GF-D8 (cell line): ENCODE measurements at places on chromosomes 2 and 18.
A peak's percentile ranks its signal among the peaks of the same experiment; 100 is the strongest.

DNA sequence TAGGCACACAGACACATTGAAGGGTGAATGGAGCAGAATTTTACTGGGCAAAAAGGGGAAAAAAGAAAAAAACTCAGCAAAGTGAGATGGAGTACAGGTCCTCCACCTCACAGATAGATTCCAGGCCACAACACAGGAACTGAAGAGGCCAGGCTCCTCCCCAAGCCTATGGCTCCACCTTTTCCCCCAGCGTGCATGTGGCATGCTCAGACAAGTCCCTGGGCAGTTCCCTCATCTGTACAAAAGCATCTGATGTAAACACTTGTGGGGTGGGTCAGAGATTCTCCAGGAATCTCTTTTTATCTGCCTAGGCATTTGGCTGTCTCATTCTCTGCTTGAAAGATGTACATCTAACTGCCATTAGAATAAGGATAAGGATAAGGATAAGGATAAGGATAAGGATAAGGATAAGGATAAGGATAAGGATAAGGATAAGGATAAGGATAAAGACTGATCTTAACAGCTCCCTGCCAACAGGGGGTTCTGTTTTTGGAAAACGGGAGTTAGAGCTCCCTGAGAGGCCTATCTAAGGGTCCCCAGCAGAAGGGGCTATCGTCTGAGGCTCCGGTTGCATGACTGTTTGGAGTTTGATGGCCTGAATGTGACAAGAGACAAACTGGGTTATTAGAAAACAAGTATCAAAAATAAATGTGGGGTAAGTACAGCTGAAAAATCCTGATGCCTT, 17.2 kb upstream of the ASXL3 start:
- DNase-seq: no peak

GRCh38 chr2:114056294-114057143, 166.6 kb downstream of the ACTR3 start:
- no peak for DNase-seq

DNA sequence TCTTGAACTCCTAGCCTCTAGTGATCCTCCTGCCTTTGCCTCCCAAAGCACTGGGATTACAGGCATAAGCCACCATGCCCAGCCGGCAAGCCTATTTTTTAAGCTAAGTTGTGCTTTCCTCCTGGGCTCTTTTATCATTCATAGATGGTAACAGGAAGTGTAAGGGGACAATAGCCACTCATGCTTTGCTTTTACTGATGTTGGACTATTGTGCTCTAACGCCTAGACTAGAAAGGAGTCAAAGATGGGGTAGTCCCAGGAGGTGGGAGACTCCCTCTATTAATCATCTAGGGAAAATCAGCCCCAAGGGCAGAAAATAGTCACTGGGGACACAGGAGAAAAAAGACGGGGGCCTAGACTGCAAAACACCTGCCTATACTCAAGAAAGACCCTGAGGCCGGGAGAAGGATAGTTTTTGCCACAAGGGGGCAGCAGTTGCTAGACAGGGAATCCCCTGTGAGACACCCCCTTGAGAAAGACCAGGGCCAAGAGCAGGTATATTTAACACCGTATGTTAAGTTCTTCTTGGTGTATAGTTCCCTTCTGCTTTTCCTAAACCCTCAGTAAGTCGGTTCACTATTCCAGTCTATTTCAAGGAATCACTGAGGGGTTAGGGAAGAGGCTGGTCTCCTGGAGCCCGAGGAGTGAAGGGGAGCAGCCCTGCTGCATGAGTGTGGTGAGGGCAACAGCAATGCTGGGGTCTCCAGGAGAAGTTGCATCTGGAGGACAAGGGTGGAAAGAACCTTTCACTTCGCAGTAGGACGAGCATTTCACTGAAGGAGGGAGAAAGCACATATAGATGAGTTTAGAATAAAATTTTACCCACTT, 2.1 kb upstream of the CXCR1 start:
- DNase-seq: peak; percentile 20

- DNase-seq: no peak
Measured at GRCh38 chr18:79540161-79540903, 139.3 kb upstream of the CTDP1 start.

- no peak for DNase-seq
Measured at GRCh38 chr2:150802635-150803034, 315.2 kb upstream of the RND3 start.

- no peak for DNase-seq
Measured at GRCh38 chr2:110794390-110794789, 62.0 kb downstream of the ACOXL start.

- no peak for DNase-seq
Measured at GRCh38 chr2:70984228-70984575, 5.8 kb downstream of the ANKRD53 start.

DNA sequence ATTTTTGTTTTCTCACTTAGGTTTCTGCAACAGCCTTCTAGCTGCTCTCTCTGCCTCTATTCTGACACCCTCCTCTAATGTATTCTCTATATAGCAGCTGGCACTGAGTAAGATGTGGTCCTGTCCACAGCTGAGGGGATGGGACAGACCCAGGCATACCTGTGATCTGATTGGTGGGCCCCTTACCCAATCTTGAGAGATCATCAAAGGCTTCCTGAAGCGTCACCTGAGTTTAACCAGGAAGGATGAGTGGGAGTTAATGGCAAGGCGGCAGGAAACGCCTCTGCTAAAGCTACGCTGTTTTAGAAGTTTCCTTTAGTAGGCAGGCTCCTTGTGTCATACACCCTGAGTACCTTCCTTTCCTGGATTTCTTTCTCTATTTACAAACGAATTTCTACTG, 5.7 kb upstream of the TET3 start:
- peak; percentile 18 for DNase-seq

DNA sequence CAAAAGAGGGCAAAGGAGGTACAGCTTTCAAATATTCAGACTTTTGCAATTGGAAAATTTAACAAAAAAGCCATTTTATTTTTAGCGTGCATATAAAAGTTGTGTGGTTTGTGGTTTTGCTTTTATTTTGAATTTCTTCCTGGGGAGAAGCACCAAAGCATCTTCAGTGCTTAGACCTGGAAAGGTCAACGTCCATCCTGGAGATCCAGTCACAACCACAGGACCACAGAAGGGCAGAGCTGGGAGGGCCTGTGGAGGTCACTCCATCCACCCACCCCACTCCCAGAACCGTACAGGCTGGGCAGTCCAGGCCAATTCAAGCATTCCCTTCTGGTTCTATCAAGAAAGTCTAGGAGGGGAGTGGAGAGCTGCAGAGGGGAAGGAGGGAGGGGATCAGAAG, 43.8 kb downstream of the MPHOSPH10 start:
- no peak for DNase-seq

DNA sequence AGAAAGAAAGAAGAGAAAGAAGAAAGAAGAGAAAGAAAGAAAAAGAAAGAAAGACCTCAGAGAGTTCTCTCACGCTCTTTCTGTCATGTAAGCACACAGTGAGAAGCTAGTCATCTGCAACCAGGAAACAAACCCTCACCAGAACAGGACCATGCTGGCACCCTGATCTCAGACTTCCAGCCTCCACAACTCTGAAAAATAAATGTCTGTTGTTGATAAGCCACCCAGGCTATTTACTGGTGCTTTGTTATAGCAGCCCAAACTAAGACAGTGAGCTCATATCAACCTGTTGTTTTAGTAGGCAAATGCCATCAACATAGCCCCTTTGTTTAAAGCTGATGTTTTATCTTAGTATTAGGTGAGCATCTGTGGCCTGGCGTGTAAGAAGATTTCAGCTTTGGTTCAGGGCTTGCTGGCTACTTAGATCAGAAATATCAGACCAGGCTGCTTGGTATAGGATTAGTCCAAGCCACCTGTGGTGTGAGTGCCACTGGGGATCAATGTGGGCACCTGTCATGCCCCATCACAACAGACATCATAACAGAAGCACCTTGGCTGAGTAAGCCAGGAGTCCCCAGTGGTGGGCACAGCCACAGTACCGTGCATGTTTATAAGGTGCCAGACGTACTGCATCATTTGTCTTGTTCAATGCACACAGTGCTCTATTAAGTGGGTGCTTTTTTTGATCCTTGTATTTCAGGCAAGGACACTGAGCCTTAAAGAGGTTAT, 94.4 kb downstream of the LBH start:
- DNase-seq: no peak

GRCh38 chr2:195489101-195489500, 167.9 kb upstream of the SLC39A10 start:
- no peak for DNase-seq

GRCh38 chr18:12409469-12409868, 1.7 kb downstream of the PRELID3A start:
- no peak for DNase-seq

DNA sequence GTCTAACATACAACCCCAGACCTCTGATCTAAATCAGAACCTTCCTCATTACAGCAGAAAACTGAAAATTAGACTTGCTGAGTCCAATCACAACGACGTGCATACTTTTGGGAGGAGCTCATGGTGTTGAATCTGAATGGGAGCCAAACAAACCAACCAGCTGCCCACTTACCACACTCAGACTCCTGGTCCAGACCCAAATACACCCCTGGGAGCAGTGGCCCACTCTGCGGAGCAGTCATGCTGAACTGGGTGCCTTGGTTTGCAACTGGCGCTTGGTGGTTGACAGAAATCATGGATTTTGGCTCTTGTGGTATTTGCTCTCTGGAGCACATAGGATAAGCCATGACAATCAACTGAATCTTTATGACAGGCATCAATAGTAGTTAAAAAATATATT, 253.6 kb upstream of the TNP1 start:
- DNase-seq: no peak

DNA sequence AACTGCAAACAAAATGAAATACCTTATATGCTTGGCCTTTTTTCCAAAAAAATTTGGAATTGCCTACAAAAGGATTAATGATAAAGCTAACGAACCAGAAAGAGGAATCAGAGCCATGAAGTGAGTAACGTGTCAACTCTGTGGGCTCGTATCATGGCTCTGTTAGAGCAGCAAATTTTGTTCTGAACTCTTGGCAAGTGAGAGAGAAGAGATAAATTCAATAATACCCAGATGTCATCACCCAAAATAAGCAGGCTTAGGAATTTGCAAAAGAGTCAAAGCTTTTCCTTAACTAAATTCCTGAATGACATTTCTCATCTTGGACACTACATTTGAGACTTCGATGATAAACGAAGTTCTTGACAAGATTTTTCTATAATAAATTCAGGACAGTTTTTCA, 4.4 kb downstream of the TXNDC2 start:
- DNase-seq: no peak

DNA sequence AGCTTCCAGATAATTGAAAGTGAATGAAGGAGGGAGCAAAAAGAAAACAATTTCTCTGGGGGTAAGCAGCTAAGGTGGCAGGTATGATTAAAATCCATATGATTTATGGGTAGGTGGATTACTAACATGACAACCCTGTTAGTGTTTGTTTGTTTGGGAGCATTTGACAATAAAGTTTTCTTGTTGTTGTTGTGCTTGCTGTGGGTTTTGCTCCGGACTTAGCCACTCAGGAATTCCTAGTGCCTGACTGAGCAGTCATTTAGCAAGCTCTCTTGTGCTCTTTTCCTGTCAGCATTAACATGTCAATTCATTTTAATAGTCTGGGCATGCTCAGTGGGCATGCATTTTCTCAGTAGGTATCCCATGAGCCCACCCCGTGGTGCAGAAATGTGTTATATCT, 674.8 kb upstream of the ZEB2 start:
- no peak for DNase-seq

DNA sequence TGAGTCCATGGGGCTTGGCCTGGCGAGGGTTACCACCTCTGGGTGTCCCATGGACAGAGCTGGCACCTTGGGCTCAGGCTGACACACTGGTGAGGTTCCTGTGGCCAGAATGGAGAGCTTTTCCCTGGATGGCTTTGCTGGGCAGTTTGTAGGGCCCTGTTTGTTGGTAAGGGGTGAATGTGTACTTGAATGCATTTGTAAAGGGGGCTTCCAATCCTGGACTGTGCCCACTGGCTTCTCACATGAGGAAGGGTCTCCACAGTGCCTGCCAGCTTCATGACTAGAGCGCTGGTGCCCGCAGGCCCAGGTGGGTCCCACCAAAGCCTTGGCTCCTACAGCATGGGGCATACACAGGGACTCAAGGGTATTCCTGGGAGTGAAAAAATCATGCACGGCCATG, 103.5 kb upstream of the SIX2 start:
- no peak for DNase-seq

DNA sequence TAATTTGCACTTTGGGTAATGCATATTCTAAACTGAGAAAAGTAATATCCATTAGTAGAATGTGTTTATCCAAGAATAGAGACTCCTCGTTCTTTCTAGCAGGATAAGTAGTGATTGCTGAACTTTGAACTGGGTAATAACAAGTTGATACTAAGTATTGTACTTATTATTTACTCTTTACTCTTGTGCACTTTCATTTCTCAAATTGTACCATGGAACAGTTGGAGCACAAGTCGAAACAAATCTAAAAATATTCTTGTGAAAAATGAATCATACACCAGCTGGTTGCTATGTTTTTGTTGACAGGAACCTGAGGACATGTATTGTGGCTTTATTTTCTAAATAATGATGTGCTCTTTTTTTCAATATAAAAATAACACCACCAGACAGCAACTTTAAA, 111.9 kb downstream of the RGPD3 start:
- no peak for DNase-seq

DNA sequence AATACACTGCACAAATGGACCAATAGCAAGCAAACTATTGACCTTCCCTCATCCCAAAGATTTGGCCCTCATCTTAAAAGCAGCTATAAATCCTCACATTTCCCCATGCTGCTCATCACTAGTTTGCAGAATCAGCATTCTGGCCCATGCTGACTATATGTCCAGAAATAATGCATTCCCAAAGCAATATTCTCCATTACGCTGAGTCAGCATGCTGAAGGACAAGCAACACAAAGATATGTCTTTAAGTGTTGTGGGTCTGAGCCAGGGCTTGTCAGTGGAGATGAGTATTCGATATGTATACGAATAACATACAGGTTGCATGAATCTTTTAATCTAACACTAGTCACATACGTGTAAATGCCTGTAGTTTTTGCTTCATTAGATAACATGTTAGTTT, 1045.0 kb upstream of the DDX18 start:
- DNase-seq: no peak

- no peak for DNase-seq
Measured at GRCh38 chr2:46162329-46163097, 134.7 kb upstream of the EPAS1 start.

DNA sequence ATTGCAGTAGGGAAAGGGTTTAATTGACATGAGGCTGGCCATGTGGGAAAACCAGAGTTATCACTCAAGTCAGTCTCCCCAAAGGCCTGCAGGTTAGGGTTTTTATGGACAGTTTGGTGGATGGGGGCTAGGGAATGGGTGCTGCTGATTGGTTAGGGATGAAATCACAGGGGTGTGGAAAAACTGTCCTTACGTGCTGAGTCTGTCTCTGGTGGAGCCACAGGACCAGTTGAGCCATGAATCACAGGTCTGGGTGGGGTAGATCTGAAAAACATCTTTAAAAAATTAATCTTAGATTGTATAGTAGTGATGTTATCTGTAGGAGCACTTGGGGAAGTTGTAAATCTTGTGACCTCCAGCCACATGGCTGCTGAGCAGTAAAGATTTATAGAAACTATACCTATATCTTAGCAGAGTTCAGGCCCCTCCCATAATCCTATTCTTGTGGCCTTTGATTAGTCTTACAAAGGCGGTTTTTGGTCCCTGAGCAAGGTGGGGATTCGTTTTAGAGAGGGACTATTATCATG, 139.6 kb downstream of the COMMD1 start:
- no peak for DNase-seq

GRCh38 chr2:341017-341542, 53.2 kb upstream of the ALKAL2 start:
- DNase-seq: no peak

- no peak for DNase-seq
Measured at GRCh38 chr2:205835923-205836322, 153.6 kb downstream of the NRP2 start.

GRCh38 chr2:96830044-96830562, 13.7 kb downstream of the ANKRD23 start:
- DNase-seq: no peak
